Regular cardiac myocyte (primary cell): ENCODE measurements at places on chromosomes 2 and 18. TPM values are rescaled to one million over a fixed set of nuclear protein-coding genes. Genes with fewer than 3 reads are reported as not detected.

Gene EVX2
- total RNA-seq: not detected in 2 replicates

Gene ANKRD30BL
- not detected in 2 replicates for total RNA-seq

Gene CFC1
- not detected in 2 replicates for total RNA-seq

Gene PAX8
- total RNA-seq: 0.38 and 1.1 TPM in 2 replicates

Gene POTEJ
- total RNA-seq: not detected in 2 replicates

Gene LHCGR
- not detected in 2 replicates for total RNA-seq

Gene DPP4
- 87.2 and 433 TPM in 2 replicates for total RNA-seq

Gene ASPRV1
- under 0.01 and 0.56 TPM in 2 replicates for total RNA-seq

Gene STARD7
- 145 and 240 TPM in 2 replicates for total RNA-seq

Gene ADAM23
- 3.9 and 4.4 TPM in 2 replicates for total RNA-seq

Gene GCG
- not detected in 2 replicates for total RNA-seq

Gene GALNT14
- total RNA-seq: 0.85 and 1.7 TPM in 2 replicates
